ENCODE measurements at places on chromosomes 3 and 15. TPM values are rescaled to one million over a fixed set of nuclear protein-coding genes. Genes with fewer than 3 reads are reported as not detected.

ZIC4 gene
- 0.13 TPM for total RNA-seq

ITPKA gene
- total RNA-seq: 0.85 TPM

ZPLD1 gene
- 0.45 TPM for total RNA-seq

KLHL40 gene
- not detected for total RNA-seq

LRTM1 gene
- total RNA-seq: not detected

LDHAL6B gene
- not detected for total RNA-seq

CAPN3 gene
- total RNA-seq: 659 TPM

TMEM44 gene
- total RNA-seq: 6.0 TPM

MESP1 gene
- 0.74 TPM for total RNA-seq

CKMT1A gene
- total RNA-seq: 18.5 TPM

ESYT3 gene
- 0.05 TPM for total RNA-seq

CLPX gene
- total RNA-seq: 46.2 TPM

LSAMP gene
- 16.1 TPM for total RNA-seq

TMC3 gene
- not detected for total RNA-seq

RAB5A gene
- total RNA-seq: 43.0 TPM

GRCh38 chr3:124063197-124063909, 71.4 kb upstream of the ROPN1 start:
- no peak for DNase-seq

DNA sequence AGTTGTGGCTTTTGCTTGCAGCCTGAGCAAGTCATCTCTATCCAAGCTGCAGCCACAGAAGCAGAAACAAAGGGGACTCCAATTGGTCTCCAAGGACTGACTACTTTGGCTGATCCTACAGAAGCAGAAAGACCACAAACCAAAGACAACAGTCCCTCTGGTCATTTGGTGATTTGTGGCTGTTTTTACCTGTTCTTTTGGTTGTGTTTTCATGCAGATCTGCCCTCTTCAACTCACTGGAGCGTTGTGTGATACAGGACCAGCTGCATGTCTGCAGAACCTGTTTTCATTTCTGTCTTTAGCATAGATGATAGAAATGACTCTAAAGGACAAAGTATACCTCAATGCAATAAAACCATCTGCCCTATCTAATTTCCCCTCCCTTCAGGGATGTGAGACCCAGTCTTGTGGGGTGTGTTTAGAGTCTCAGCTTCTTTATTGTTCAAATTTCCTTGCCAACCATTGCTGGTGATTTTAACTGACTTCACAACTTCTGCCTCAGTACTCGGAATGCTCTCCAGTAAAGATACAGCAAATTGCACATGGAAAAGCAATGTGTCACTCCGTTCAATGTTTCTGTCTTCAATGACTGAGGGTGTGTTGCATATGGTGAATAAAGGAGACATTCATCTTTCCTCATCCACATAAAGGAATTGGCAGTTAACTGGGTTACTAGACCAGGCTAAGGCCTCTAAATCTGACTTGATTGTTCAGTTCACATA, 48.9 kb upstream of the SLC7A14 start:
- no peak for DNase-seq

GRCh38 chr3:179174898-179175297, 26.7 kb downstream of the PIK3CA start:
- DNase-seq: no peak

- peak; percentile 48 for DNase-seq
Observed at GRCh38 chr3:78970656-78971055, 797.1 kb downstream of the ROBO1 start.

DNA sequence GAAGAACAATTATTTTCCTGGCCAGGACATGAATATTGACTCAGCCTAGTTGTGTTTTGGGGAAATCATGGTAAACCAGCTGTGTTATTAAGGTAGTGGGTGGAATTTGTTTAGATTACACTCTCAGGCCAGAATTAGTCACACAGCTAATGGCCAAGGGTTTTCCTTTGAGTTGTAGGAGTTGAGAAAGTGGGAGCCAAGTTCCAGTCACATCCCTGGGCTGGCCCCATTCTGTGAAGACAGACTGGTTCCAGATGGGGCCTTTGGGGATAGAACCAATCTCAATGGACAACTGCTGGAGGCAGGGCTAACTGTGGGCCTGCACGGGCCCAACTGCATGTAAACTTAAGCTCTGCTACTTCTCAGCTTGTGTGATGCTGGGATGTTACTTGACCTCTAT, 1.4 kb upstream of the RASL12 start:
- DNase-seq: no peak
